Left renal pelvis (tissue), 4 donors: ENCODE measurements at places on chromosomes 6 and 20. TPM values are rescaled to one million over a fixed set of nuclear protein-coding genes. Genes with fewer than 3 reads are reported as not detected.

DNA sequence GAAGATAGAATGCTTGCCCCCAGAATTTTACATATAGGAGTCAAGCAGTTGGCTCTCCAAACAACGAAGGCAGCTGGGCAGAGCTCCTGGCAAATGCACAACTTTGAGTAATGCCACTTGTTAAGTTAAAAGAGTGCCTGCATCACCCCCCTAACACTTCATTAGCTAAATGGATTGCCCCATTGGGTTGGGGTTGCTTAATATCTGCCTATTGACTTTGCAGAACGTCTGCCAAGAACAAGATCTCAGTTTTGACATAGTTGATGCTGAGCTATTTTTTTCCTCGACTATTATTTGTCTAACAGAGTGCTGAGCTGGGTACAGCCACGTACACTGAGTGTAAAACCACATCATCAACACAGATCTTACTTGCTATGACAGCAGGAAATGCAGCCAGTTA lies 12.1 kb downstream of the ANKRD60 start:
- DNase-seq: no peak

VGLL2 gene
- not detected for polyA plus RNA-seq

GRCh38 chr6:161413355-161413771 lies 139.5 kb upstream of the AGPAT4 start:
- no peak for DNase-seq

DNA sequence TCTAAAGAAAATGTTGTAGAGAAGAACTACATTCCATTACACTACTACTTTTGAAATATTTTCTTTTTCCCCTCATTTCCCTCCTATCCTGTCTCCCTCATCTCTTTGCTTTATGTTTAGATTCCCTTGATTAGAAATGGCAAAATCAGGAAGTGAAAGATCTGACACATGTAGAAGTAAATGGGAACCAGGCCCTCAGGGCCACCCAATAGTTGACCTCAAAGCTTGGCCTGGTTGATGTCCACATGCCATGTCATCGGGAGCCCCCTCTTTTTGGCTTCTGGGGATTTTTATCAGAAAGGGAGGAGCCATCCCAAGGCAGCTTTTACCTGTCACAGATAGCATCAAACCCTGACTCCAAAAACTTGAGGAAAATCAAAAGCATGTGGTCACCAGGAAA lies 168.3 kb upstream of the ECI2 start:
- no peak for DNase-seq

GRCh38 chr6:150915131-150915879 lies 49.8 kb downstream of the MTHFD1L start:
- no peak for DNase-seq

DNA sequence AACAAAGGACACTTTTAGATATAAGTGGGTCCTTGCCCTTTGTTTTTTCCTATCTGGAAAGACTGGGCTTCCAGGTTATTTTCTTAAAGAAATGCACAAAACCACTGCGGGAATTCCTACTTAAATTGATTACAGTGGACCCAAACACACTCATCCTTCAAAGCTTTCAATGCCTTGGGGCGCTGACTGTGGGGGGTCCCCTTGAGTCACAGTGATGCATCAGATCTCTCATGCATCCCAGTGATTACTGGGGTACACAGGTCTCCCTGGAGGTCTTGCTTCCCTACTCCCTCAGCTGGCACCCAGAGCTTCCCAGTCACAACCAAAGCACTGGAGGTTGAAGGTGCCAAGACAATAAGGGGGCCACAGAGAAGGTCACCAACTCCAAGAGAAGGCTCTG lies 20.7 kb downstream of the ABHD12 start:
- no peak for DNase-seq

DNA sequence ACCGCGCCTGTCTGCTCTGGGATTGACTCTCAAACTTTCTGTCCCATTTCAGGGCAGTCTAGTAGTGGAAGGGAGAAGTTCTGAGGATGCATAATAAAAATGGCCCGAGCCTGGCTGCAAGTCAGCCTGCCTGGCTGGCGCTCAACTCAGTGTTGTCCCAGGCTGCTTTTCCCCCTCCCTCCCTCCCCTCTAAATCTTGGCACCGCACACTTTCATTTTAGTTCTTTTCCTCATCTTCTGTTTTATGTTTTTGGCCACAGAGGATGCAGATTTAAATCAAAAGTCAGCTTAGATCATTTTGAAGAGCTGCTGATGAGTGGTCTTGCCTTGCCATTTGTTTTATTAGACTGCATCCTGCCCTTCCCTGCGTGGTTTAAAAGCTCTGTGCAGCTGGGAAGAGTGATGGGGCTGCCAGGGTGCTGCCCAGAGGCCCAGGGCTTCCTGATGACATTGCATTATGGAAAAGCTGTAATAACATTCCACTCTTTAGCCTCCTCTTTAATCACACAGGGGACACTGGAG lies 6.5 kb upstream of the UQCC2 start:
- no peak for DNase-seq
